ENCODE measurements at places on chromosomes 5 and 9.

DNA sequence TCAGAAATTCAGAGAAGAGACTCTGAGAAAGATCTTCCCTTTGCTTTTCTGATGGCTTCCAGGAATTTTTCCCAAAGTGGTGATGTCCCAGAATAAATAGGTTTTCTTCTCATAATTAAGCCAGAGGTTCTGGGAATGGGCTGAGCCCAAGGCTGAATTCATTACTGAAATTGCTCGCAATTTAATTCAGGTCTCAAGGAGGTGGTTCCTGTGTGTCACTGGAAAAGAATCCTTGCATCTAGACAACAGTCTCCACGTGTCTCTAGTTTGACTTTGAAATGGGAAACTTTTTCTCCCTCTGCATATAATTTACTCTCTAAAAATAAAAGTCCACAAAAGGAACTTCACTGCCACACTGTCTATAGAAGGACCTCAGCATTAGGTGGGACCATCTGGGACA, 27.8 kb upstream of the STX17 start:
- no peak for DNase-seq

DNA sequence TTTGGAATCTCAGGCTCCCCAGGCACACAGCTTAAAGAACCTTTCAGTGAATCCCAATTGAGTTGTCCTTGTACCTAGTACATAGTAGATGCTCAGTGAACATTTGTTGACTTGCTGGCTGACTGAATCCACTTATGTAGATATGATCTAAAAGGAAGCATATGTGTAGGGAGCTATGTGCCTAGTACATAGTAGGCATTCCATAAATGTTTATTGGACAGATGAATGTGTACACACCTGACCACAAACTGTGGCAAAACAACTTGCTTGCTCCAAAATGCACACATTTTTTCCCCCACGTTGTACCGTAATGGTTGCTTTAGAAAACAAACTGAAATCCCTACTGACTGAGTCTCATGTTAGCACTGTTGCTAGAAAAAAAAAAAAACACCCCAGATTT, 80.2 kb upstream of the IL12B start:
- DNase-seq = no peak

DNA sequence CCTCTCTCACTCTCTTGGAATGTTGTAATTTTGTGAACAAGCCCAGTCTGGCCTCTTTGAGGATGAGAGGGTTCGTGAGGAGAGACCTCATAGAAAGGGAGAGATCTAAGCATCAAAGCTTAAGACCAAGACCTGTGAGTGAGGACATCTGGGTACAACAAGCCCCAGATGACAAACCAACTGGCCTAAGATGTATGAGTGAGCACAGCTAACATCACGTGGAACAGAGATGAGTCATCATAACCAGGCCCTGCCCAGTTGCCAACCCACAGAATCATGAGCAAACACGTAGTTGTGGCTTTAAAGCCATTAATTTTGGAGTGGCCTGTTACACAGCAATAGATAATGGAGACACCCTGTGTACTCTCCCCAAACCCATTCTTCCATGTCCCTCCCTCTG, 439.1 kb upstream of the KIF2A start:
- DNase-seq = no peak

DNA sequence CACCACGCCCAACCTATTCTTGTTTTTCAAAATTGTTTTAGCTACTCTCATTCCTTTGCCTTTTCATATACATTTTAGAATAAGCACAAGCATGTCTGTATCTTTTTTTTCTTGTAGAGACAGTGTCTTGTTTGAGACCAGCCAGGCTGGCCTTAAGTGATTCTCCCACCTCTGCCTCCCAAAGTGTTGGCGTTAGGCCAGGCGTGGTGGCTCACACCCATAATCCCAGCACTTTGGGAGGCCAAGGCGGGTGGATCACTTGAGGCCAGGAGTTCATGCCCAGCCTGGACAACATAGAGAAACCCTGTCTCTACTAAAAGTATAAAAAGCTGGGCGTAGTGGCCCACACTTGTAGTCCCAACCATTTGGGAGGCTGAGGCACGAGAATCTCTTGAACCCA, 13.1 kb downstream of the RNF44 start:
- DNase-seq = no peak

- DNase-seq = no peak
These were observed 469.4 kb downstream of the CDK5RAP2 start for GRCh38 chr9:120110520-120110919.

- DNase-seq = no peak
These were observed 41.7 kb downstream of the OLFM1 start for GRCh38 chr9:135129137-135129695.

DNA sequence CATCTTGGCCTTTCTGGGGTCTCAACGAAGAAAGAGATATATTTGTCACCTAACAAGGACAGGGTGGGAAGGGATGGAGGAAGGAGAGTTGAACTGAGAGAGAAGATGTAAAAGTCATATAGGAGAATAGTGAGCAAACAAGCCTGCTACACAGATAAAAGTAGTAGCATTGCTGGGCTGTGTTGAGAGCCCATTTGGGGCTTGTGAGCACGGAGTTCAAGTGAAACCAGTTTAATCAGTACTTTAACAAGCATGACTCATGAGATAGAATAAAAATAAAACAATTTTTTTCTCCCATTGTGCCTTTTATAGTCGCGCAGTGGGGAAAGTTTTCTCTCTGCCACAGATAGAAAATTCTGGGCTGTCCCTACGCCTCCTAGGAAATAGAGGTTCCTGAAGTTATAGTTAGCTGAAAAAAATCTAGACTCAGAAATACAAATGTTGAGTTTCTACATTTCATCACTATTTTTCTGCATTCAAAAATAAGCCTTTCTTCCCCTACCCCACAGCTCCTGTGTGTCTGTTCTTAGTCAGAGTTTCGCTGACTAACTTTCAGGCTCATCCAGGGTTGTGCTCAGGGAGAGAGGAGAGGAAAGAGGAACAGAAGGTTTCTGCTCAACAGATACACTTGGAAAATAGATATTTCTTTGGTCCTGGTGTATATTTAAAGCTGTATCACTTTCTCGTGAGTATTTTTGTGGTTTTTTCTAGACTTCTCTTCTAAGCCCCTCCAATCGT, 395.8 kb upstream of the ADAMTSL1 start:
- no peak for DNase-seq

DNA sequence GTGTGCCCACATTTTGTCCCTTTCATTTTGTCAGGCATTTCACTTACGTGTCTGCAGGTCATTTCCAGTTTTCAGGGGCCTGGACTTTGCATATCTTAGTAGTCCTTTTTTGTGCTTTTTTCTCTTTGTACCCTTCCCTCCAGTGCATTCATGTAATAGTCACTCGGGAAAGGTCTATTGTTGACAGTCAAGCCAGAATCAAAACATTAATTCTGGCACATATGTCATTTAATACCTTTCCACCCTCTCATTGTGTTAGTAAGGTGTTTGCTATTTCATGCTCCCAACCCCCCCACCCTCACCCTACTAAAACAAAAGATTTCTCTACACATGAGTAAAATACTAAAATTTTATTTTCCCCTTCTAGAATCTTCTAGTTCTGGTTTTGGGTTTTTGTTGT, 42.7 kb downstream of the UGCG start:
- no peak for DNase-seq

GRCh38 chr9:98999152-98999525, 55.4 kb downstream of the COL15A1 start:
- no peak for DNase-seq

DNA sequence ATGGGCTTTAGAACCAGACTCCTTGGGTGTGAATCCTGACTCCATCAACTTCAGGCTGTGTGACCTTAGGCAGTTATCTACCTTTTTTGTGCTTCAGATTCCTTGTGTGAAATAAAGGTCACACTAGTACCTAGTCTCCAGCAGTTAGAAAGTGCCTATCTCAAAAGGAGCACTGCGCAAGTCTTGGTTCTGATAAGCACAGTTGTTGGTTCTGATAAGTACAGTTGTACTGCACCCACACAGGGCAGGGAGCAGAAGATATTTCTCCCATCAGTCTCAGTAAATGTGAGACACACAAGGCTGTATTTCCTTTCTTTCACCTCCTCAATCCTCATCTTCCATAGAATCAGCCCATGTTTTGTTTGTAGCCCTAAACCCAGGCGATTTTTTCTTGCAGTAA, 116.6 kb upstream of the DPYSL3 start:
- DNase-seq = no peak

DNA sequence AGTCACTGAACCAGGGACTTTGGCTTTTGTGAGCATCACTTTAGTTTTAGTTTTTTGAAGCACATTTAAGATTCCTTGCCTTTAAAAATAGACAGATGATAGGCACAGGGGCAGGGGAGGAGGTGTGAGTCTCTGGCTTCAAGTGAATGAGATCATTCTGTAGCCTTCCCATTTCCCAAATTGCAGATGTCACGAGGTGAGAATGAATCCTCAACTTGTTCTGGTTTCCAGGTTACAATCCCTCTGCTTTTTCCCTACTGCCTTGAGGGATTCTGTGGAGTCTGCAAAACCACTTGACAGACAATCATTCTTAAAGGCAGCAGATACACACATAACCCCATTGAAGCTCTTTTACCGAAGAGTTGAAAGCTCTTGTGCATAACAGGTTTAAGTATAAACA, 332.4 kb downstream of the DMAC1 start:
- DNase-seq = no peak

DNA sequence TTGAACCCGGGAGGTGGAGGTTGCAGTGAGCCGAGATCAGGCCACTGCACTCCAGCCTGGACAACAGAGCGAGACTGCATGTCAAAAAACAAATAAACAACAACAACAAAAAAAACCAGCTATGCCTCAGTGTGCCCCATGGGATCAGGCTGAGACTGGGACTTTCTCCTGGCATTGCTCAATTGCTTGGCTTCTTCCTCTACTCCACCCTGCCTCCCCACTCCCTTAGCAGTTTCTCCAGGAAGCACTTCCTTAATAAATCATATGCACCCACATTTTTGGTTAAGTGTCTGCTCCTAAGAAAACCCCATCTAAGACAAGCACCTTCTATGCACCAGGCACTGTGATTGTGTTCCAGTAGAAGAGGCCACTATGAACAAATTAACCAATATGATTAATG, 41.0 kb upstream of the TMEM252 start:
- DNase-seq = no peak

DNA sequence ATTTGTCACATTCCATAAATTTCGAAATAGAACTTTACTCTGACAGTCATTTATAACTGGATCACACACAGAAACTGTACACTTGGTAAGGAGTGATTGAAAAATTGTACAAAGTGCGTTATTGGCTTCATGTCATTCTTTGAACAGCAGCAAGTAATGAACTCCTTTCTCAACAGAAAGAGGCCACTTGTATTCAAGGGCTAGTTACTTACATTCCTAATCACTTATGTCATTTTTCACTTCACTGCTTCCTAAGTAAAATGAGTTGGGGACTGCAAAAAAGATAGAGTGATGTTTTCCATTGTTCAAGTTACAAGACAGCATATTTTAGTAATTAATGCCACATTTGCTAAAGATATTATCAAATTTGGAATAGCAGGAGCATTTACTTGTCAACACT, 893.2 kb downstream of the DTWD2 start:
- no peak for DNase-seq

- DNase-seq = no peak
These were observed 126.7 kb downstream of the SNX18 start for GRCh38 chr5:54644226-54644625.

- no peak for DNase-seq
These were observed 1938.4 kb upstream of the C9orf72 start for GRCh38 chr9:29511680-29512079.

GRCh38 chr5:97541864-97542263, 358.8 kb upstream of the RIOK2 start:
- no peak for DNase-seq

- no peak for DNase-seq
These were observed 112.6 kb downstream of the CACNA1B start for GRCh38 chr9:137989999-137990715.

DNA sequence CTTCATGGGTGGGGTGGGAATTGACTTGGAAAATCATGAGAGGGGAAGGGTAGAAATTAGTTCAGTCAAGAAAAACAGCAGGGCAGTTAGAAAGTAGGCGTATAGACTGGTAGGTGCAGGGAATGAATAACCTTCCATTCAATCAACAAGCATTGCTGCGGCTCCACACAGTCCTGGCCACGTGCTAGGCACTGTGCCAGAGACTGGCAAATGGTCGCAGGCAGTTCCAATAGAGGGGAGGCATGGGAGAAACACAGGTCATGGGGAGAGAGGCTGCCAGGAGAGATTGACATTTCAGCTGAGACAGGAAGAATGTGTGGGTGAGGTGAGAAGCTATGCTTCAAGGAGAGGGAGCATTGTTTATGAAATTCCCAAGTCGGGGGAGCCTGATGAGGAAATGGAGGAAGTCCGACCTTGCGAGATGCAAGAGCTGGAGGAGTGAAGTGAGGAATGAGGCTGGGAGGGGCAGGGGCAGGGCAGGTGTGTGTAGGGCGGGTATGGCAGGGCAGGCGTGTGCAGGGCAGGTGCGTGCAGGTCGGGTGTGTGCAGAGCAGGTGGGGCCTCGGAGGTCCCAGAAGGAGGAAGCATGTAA, 54.4 kb upstream of the PPARGC1B start:
- DNase-seq = no peak

GRCh38 chr5:78959767-78960166, 25.3 kb downstream of the ARSB start:
- no peak for DNase-seq

DNA sequence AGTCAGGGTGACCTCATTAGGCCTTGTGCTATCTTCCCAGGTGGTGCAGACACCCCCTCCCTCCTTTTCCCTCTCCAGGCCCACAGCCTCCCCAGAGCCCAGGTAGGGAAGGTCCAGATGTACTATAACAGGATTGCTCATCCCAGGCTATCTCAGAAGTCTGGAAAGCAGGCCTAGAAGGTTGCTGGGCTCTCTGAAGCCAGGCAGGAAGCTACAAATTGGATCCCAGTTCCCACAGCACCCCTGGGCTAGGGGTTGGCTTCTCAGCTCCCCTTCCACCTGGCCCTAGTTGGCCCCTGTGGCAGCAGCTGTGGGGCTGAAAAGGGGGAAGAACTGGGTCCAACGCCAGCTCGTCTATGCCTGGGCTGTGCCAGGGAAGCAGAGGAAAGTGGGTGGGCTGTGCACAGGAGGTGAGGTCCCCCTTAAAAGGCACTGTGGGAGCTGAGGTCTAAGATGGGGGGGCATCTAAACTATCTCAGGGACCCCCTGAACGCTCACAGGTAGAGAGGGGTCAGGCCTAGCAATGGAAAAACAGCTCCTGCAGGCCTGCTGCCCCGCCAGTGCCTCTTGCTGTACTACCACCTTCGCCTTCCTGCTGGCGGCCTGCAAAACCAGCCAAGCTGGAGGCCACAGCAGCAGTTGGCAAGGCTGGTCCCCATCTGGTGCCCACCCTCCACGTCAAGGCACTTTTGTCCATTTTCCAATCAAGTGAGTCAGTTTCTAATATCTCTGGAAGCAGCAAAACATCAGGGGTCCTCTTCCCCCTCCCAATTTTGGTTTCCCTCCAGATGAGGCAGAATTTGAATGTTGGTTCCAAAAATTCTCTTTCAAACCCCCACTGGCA, 13.3 kb upstream of the PSMD5 start:
- DNase-seq = no peak

GRCh38 chr9:87889065-87889881, 6.6 kb downstream of the SPATA31E1 start:
- no peak for DNase-seq

DNA sequence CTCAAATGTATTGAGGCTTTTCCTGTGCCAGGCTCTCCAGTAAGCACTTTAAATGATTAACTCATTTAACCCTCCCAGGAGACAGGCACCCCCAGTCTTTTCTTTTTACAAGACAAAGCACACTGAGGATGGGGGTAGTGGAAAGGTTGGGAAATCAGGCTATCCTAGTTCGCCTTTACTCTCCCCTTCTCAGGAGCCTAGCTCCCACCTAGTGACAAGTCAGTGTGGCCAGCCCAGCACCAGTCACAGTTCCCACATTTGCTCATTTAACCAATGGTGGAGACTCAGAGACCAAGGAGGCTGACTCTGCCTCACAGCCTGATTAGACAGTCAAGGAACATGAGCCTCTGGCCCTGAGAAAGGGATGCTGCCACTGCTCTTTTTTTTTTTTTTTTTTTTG, 3.5 kb downstream of the ALDH7A1 start:
- DNase-seq = no peak
